ENCODE measurements at places on chromosomes 7 and 10.

DNA sequence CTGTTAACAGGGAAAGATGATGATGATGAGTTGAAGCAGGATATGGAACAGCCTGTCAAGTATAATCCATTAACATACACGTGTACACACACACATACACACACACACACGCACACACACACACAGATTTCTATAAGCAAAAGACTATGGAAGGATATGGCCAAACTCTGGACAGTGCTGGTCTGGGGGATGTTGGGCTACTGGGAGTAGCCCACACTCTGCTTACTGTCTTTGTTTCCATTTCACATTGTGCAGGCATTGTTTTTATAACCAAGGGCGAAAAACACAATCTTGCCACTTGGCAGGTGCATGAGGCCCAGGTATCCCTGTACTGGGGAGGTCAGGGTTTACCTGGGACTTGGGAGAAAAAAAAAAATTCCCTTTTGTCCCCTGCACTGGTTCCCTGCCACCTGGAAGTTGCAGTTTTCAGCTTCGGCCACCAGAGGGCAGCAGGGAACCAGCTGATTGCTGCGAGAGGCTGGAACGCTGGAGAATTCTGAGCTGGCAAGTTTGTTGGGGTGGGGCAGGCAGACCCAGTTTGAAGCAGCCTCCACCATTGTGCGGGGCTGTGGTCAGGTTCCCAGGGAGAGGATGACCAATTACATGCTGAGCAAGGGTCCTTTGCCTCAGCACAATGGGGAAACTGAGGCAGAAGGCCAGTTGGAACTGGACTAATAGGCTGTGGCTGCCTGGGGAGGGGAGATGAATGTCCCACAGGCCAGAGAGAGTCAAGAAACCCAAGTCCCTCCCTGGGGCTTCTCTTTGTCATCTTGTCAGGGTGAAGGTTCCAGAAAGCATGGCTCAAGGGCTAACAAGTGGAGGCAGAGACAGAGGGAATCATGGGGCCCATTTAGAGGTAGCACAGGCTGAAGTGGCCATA, 27.3 kb downstream of the PPIF start:
- DNase-seq: peak; percentile 89

DNA sequence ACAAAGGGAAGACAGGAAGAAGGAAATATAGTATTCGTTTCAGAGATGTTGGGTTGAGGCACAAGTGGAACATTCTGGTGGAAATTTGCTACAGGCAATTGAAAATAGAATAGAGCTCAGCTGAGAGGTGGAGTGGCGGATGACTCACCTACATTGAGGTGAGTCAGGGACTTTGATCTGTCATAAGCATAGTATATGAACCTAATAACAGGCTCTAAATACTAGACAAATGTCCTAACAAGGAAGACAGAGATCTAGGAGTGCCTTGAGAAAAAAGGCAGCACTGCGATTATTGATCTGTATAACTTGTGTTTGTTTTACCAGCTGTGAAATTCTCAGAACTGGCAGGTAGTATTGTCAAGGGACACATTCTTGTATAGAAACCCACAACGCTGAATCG, 907 bp upstream of the IFRD1 start:
- DNase-seq: no peak

GRCh38 chr7:22934473-22935065, 79.4 kb downstream of the HYCC1 start:
- no peak for DNase-seq

DNA sequence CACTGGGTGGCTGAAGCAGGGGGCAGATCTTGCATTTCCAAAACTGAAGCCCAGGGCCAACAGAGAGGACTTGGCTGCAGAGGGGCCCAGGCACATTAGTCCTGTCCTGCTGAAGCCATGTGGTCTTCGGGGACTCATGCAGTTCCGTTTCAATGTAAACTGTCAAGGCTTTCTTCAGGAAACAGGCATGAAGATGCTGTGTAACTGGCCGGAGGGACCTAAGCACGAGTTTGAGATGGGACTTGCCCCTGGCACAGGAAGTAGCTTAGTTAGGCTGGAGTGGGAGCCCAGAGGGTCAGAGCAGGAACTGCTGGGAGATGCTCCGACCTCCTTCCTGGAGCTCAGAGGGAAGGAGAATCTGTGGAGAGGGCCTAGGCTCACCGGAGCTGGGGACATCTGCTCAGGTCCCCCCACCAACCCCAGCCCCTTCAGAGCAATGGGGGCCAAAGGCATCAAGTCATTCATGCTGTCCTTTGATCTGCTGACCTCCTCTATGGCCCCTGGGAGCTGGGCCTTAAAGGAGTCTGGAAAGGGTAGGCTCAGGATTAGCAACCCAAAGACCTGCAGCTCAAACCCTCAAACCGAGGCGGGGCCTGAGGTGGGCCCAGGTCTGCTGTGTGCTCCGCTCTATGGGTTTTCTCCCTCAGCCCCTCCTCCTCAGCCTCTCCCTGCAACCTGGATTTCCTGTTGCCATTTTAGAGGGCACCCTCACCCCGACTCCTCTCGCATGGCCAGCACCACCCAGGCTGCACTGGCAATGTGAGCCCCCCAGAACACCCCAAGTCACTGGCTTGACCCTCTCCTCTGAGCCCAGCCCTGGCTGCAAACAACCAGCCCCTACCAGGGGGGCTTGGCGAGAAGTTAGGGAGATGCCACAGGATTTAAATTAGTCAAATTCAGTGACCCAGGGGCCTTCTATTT, 4.4 kb upstream of the MNX1 start:
- DNase-seq: no peak

- DNase-seq: no peak
Observed at GRCh38 chr10:59303018-59303417, 59.3 kb downstream of the FAM13C start.

DNA sequence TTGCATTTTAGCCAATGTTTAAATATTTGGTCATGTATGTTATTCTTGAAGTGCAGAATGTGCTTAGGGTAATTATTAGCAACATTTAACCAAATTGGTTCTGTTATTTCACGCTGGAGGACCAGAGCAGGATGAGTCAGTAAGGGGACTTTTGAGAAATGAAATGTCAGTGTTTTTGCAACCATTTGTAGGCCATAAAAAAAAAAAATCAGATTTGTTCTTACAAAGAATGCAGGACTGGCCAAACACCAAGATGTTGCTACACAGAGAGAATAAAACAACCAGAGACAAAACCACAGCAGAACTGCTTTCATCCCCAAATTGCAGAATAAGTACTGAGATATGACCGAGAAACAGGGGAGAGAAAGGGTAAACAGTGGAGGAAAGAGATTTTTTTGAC, 62.1 kb downstream of the TPST1 start:
- no peak for DNase-seq

- DNase-seq: no peak
Observed at GRCh38 chr10:110045772-110046171, 38.0 kb downstream of the ADD3 start.

- DNase-seq: no peak
Observed at GRCh38 chr10:75016325-75016724, 95.1 kb upstream of the SAMD8 start.

DNA sequence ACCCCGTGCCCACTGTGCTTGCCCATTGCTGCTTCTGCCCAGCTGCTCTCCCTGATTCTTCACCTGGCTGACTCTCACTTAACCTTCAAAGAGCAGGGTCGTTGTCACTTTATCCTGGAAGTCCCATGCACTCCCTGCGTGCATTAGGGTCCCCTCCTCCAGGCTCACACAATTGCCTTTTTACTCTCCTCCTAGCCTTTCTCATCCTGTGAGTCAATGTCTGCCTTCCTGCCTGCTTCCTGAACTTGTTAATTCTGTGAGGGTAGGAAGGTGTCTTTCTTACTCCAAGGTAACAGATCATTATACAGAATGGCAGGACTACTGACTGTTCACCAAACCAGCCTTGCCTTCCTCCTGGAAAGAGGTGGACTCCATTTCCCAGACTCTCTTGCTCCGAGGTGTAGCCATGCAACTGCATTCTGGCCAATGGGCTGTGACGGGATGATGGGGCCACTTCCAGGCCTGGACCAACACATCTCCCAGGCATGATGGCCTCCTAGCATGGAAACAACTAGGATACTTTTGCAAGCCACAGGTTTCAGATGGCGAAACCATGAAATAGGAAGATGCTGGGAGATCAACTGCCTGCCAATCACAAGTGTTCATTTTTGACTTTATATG, 54.7 kb downstream of the ARHGAP22 start:
- no peak for DNase-seq

GRCh38 chr10:18268005-18268404, 127.8 kb downstream of the CACNB2 start:
- DNase-seq: no peak

GRCh38 chr10:71970331-71970730, 6.1 kb downstream of the CHST3 start:
- DNase-seq: no peak

GRCh38 chr10:129962031-129962871, 1.8 kb downstream of the EBF3 start:
- DNase-seq: no peak

DNA sequence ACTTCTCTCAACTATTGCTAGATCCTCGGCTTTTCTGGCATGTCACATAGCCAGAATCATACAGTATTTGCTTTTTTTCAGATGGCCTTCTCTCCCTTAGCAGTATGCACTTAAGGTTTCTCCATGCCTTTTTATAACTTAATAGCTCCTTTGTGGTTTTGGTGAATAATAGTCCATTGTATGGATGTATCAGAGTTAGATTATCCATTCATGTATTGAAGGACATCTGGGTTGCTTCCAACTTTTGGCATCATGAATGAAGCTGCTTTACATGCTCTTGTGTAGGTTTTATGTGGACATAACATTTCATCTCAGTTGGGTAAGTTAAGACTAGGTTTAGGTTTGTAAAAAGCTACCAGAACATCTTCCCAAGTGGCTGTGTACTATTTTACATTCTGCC, 4.6 kb downstream of the ATP5F1C start:
- DNase-seq: no peak

DNA sequence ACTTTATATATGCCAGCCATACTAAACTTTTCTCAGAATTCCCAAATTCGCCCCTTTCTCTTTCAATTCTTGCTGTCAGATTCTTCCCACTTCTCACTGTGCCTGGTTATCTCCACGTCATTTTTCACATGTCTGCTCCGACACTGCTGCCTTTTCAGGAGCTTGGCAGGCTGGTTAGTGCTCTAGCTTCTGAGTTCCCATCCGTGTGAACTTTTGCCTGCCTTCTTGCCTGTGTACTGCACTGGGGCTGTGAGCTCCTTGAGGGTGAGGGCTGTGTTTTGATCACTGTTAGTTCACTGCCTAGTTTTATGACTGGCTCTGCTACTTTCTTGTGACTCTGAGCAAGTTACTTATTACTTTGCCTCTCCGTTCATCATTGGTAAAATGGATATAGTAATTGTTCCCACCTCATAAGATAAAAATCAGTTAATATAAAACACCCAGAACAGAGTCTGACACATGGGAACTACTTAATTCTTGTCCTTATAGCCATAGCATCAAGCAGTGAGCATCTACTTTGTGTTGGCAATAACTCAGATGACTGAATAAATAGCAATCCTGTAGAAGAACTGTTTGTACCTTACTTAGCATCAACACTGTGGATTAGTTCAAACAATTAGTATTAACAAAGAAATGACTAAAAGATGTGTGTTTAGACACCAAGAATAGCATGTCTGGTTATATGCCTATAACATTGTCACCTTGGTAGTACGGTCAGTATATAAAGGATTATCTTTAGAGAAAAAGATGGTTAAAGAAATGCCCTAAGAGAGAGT, 5.5 kb downstream of the GSTO1 start:
- no peak for DNase-seq

DNA sequence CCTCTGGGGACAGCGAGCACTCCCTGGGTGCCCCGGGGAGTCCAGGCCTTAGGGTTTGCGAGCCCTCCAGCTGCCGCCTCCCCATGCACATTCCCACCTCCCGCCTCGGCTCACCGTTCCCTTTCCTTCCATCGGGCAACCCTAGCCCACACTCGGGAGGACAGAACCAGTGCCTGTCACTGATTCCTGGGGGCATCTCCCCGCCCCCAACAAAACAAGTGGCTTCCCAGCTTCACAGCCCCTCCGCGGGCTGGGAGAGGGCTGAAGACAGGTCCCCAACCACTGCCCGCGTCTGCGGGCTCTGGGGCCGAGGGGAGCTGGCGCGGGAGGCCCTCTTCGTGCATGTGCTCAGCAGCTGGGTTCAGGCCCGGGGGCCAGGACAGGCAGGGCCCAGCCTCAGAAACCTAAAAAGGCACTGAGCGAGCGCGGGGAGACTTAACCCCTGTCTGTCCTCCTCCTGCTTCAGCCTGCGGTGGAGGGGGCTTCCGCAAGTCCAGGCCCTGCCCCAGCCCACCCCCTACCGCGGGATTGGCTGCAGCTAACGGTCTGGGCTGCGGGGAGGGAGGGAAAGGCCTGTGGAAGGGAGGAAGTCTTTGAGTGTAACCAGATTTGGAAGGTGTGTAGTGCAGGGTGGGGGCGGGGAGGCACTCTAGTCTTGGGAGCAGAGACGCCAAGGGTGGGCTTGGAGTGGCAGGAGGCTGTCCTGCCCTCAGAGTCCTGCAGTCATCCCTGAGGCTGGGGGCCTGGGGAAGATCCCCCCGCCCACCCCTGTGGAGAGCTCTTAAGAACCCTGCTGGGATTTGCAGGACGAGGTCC, 1.2 kb downstream of the FLNC start:
- DNase-seq: no peak

- no peak for DNase-seq
Observed at GRCh38 chr10:46216836-46217751, 69.7 kb upstream of the ANTXRL start.

- no peak for DNase-seq
Observed at GRCh38 chr7:70619130-70619529, 512.8 kb upstream of the GALNT17 start.

GRCh38 chr10:70561070-70561469, 41.5 kb downstream of the PRF1 start:
- DNase-seq: no peak

DNA sequence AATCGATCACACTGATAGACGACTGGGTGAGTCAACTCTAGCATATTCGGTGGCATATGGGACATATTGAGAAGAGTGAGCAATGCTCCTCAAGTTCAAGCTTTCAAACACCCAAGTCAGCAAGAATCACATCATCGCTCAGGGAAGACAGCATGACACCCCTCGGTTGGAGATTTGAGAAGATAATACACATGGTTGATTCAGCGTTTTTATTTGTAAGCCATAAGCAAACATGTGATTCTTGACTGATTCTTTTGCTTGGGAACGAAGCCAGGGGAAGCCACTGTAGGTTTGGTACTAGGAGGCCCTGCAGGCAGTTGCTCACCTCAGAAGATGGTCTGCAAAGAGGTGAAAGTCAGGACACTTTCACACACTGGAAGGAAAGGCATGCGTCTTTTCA, 12.6 kb downstream of the UCMA start:
- DNase-seq: no peak

DNA sequence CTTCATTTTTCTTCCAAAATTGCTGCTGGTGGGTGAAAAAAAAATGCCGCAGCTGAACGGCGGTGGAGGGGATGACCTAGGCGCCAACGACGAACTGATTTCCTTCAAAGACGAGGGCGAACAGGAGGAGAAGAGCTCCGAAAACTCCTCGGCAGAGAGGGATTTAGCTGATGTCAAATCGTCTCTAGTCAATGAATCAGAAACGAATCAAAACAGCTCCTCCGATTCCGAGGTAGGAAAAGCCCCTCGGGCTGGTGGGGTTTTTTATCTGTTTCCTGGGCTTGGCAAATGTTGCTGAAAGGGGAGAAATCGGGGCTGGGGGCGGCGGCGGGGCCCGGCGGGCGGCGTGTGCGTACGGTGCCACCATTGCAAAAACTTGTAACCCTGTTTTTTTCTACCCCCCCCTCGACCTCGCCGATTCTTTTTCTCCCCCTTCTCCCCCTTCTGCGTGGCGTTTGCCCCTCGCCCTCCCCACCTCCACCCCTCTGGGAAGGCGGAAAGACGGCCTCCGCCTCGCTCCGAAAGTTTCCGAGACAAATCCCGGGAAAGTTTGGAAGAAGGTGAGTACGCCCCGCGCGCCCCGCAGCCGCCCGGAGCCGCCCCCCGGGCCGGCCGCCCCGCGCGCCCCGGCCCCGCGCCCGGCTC, 789 bp downstream of the TCF7L2 start:
- DNase-seq: peak; percentile 64

Measured in Peyer's patch (tissue), 4 donors.